ENCODE measurements at places on chromosomes 4 and X.

DNA sequence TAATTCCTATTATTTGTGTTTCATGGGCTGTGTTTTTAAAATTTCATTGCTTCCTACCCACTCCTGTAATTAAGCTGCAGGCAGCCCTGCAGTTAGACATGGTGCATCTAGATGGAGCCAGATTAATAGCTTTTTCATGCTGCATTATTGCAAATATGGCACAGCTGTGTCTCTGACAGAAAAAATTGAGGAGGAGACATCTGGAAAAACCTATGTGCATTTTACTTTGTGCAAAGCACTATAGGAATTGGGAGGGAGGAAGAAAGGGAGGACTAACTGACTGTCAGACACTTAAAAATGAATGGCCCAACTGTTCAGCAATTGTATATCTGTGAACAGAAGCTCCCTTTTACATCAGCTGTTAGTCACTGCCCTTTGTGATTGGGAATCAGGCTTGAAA is 8.1 kb upstream of the RPGR start:
- DNase-seq: no peak

- no peak for DNase-seq
Measured at GRCh38 chr4:6772223-6772928, 10.2 kb upstream of the KIAA0232 start.

- no peak for DNase-seq
Measured at GRCh38 chr4:133592106-133592505, 443.0 kb downstream of the PCDH10 start.

- no peak for DNase-seq
Measured at GRCh38 chr4:129422277-129422676, 326.3 kb downstream of the C4orf33 start.

DNA sequence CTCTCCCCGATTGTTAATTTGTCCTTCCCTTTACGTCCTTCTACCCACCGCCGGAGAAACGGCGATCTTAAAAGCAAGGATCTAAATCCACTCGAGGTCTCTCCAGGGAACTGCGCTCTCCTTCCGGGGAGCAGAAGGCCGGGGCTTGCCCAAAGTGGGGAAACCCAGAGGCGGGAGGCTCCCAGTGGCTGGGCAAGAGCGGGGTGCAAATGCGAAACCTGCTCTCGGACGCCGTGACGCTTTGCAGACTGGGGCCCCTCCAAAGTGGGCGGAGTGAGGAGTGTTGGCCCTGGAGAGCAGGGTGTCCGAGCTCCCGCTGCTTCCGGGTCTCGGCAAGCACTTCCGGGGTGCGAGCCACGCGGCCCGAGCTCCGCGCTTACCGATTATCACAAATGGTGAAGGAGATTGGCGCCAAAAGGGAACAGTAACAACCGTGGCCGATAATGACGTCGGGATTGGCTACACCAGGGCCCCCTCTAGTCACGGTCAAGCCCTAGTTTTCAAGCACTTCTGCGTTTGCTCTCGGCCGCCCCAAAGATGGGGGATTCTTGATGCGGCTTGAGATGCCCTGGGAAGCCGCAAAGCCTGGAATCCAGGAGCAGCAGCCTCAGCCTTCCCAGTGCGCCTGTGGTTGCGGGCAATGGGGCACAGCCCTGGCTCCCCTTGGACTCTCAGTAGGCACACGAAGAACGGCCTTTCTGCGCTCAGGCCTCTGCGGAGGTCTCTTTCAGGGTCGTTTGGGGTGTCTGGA is 29.0 kb downstream of the HAND2 start:
- no peak for DNase-seq

GRCh38 chr4:151835467-151835866 is 74.7 kb upstream of the GATB start:
- DNase-seq: no peak

- no peak for DNase-seq
Measured at GRCh38 chrX:138034136-138034535, 468.2 kb downstream of the ZIC3 start.

GRCh38 chr4:145822581-145822980 is 116.0 kb downstream of the ZNF827 start:
- no peak for DNase-seq

- peak; percentile 14 for DNase-seq
Measured at GRCh38 chrX:31099536-31100090, 27.8 kb upstream of the FTHL17 start.

GRCh38 chr4:83071116-83071515 is 36.1 kb downstream of the COPS4 start:
- no peak for DNase-seq

- DNase-seq: no peak
Measured at GRCh38 chrX:41449615-41450014, 2.5 kb downstream of the NYX start.
